ENCODE measurements at places on chromosomes 4 and X.

DNA sequence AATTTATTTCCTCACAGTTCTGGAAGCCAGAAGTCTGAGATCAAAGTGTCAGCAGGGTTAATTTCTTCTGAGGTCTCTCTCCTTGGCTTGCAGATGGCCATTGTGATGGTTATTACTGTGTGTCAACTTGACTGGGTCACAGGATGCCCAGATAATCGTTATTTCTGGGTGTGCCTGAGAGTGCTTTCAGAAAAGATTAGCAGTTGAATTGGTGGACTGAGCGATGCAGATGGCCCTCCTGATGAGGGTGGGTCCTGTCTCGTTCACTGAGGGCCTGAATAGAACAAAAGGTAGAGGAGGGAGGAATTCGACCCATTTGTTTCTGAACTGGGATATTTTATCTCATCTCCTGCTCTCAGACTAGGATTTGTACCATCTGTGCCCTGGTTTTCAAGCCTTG lies 15.7 kb downstream of the SMIM43 start:
- DNase-seq = no peak

DNA sequence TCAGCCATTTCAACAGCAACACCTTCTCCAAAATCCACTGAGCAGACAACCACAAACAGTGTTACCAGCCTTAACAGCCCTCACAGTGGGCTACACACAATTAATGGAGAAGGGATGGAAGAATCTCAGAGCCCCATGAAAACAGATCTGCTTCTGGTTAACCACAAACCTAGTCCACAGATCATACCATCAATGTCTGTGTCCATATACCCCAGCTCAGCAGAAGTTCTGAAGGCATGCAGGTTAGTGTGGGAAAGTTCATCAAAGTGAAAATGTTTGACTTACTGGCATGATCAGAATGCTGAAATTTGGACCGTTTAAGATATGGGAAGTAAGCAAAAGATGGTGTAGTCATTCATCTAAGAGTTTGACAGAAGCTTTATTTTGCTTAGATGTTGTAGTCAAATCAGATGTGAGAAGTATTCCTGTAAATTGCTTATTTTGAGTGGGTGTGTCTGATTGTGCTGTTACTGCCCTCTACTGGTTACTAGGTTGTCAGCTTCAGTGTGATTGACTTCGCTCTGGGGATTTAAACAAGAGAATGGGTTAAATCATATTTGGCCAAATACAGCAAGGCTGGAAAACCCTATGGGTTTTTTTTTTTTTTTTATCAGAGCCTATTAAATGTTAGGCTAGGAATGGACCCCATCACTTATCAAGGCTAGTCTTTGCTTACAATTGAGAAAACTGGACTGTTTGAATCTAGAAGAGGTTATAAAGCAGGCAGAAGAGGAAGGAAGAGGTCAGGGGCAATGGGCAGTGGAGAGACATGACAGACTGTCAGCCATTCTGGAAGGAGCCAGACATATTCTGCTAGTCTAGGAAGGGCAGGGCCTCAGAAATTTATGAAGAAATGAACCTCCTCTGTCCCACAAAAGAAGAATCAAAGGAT lies 130.3 kb downstream of the DIPK2B start:
- peak; percentile 20 for DNase-seq

- DNase-seq = no peak
Measured at GRCh38 chr4:113112338-113112978, 63.0 kb downstream of the ANK2 start.

DNA sequence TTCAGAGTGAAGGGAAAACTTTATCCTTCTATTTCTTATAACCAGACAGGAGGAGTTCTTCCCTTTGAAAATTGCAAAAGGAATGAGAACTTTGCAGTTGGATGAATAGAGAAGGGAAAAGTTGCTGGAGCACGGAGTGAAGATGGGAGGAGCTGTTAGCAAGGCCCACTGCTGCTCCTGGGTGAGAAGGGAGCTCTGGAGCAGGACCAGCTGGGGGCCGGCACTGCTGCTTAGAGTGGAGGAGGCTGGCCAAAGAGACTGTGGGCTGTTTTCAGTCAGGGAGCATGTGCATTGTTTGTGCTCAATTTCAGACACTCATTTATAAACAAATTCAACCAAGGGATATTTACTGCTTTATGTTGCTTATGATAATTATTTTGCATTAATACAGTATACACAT lies 164.2 kb downstream of the STIM2 start:
- no peak for DNase-seq

DNA sequence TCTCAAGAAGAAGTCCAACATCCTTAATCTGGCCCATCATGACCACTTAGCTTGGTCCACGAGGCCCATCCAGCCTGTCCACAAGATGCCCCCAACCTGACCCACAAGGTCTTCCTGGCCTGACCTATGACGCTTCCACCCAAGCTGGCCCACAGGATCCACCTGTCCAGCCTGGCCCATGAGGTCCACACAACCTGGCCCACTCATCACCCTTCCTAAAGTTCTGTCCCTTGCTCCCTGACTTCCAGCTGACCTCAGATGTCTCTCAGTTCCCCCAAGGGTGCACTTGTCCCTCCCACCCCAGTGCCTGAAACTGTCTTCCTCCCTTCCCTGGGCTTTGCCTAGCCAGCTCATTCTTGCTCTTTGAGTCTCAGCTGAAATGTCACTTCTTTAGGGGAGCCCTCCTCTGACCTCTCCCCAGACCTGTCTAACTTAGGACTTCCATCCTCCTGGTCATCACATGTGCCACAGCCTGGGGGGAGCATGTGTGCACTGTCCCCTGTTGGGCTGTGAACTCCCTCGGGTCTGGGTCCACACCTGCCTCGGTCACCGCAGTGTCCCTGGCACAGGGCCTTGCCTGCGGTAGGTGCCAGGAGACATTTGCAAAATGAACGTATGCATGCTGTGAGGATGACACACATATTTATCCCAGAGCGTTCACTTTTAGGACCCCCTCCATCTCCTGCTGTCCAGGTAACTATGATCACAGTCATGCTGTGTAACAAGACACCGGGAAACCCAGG lies 61.7 kb downstream of the EVC start:
- DNase-seq = no peak

- no peak for DNase-seq
Measured at GRCh38 chrX:151391722-151392121, 5.3 kb upstream of the VMA21 start.

DNA sequence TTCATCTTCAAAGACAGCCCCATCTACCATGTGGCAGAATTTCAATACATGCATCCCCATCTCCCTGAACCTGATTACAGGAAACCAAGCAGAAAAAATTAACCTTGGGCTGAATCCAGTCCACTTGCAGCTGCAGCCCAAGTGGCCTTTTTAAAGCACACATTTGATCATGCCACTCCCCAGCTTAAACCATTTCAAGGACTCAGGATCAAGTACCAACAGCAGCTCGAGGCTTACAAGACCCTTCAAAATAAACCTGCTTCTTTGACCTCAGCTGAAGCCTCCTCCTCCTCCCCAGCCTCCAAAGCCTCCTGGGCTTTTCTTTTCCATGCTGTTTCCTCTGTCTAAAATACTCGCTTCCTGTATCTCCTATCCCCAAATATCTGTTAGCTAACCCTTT lies 50.7 kb upstream of the KIT start:
- DNase-seq = no peak

DNA sequence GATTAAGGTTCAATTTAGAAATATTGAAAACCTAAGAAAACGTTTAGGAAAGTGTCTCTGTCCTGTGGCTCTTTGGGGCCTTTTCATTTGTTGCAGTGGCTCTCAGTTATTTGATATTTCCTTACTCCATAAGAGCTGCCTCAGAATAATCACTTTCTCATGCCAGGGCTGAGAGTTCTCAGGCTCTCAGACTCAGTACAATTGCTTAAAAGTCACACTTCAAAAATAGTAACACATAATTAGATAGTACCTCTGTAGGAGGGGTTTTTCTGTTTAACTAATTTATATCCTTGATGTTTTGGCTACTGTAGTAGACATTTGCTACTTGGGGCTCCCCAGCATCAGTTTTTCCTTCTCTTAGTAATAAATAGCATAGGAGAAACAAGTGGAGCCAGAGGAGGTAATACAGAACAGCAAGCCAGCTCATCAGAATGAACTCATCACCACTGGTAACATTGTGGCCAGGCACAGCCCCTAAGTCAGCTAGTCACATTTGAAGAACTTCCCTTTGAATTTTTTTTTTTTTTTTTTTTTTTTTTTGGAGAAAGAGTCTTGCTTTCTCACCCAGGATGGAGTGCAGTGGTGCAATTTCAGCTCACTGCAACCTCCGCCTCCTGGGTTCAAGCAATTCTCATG lies 8.0 kb upstream of the HNRNPD start:
- DNase-seq = no peak

DNA sequence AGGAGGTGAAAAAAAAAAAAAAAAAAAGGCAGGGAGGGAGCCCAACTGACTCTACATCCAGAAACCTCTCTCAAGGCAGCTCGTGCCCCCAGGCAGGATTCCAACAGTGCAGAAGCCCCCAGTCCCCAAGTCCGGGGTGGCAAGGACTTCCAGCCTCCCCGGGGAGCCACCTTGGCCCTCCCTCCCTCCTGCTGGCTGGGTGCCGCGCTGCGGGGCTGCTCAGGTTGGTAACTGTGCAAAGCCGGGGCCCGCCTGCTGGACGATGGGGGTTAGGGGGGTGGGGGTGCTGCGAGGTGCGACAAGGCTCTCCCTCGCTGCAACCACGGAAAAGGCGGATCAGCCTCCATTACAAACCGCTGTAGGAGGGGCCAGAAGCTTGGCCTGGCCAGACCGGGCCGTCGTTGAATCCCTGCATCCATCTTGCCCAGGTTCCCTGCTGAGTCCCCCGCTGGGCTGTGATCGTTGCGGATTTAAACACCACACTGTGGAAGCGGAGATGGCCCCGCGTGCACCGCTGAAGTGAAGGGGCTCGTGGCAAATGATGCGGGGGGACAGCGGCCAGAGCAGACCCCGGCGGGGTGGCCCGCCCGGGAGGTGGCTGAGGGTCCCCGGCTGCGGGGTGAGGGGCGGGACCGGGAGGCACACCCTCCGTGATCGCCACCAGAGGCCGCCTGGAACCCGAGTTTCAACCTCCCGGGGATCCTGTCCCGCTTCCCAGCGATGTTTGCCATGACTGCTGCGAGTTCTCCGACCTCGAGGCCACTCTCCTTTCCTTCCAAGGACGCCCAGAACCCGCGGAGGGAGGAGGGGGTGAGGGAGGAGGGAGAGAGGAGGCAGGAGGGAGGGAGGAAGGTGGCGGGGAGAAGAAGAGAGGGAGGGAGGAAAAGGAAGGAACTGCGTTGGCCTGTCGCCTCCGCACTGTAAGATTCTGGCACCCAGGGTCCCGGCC lies 58.0 kb upstream of the DDX3X start:
- DNase-seq = peak; percentile 65

- no peak for DNase-seq
Measured at GRCh38 chrX:20067709-20068561, 48.8 kb downstream of the MAP7D2 start.

GRCh38 chrX:115563633-115564162 lies 2.7 kb downstream of the PLS3 start:
- no peak for DNase-seq

DNA sequence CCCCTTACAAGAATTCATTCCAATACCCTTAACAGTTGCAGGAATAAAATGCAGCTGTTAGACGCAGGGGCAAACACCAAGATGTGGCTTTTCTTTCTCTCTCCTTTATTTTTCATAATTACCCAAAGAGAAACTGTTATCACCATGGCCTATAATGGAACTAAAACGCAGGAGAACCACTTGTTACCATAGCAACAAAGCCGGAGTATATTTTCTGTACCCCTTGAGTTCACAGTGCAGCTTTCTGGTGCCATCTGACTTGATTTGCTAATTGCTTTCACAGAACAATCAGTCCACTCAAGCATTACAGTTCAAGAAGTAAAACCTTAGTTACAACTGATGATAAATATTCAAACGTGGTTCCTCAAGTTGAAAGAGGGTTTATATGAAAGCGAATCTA lies 157.9 kb downstream of the AMELX start:
- DNase-seq = no peak

DNA sequence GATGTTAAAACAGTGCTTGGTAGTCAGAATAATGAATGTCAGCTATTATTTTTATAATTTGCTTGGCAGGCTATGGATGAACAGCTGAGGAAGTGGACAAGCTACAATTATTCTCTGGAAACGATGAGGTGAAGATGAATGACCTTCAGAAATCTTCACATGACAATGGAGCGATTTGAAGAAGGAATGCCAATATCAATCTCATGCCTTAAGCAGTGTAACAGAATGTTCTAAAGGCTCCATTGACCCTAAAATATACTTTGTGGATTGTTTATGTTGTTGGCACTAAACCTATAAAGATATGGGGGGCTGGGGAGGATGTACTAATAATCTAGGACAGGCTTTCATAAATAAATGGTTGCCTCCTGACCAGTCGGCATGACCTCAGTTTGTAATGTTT lies 36.2 kb downstream of the COL25A1 start:
- DNase-seq = no peak

GRCh38 chrX:55026840-55027239 lies 3.9 kb downstream of the ALAS2 start:
- no peak for DNase-seq

DNA sequence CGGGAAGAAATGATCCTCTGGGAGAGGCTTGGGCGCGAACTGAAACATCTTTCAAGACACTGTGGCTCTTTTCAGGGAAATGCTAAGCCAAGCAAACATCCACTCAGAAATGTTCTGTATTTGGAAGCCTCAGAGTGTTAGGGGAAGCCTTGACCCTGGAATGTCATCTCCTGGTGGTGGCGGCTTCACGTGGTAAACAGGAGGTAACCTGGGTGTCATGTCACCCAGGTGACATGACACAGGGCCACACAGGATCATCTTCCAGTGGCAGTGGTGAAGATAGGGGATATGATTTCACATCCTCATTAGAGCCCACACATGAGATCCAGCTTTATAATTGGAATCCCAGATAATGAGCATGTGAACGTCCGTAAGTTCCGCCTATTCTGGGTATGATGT lies 140.0 kb downstream of the TBL1X start:
- no peak for DNase-seq

DNA sequence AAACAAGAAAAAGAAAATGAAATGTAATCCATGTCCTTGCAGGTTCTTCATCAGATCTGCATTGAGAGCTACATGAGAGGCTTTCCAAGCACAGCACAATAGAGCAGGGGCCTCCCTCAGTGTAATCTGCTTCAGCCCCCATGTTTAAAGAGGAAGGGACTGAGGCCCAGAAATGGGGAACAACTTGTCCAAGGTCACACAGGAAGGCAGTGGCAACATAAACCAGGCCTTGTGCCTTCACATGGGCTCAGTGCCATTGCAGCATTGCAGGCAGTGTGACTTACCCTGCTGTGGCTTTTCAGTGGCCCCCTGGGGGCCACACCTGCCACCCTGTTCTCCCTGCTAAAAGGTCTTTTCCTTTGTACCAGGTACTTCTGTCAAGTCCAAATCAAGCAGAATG lies 20.9 kb upstream of the CD99L2 start:
- no peak for DNase-seq

DNA sequence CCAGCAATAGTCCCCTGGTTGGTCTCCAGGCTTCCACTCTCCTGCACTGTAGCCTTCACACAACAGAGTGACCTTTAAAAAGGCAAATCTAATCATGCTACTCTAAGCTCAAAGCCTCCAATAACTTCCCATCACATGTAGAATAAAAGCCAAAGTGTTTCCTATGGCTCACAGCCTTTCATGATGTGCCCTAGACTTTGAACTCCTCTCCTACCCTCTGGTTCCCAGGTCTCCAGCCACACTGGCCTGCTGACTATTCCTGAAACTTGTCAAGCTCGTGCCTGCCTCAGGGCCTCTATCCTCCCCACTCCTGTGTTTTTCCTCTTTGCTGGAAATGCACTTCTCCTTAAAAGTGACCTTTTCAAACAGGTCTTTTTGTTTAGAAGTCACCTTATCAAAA lies 3.1 kb downstream of the MANBA start:
- DNase-seq = no peak

Measured in activated CD8-positive, alpha-beta T cell treated with anti-CD3 and anti-CD28 coated beads for 36 hours (primary cell).